ENCODE measurements at places on chromosomes 3 and 15.

DNA sequence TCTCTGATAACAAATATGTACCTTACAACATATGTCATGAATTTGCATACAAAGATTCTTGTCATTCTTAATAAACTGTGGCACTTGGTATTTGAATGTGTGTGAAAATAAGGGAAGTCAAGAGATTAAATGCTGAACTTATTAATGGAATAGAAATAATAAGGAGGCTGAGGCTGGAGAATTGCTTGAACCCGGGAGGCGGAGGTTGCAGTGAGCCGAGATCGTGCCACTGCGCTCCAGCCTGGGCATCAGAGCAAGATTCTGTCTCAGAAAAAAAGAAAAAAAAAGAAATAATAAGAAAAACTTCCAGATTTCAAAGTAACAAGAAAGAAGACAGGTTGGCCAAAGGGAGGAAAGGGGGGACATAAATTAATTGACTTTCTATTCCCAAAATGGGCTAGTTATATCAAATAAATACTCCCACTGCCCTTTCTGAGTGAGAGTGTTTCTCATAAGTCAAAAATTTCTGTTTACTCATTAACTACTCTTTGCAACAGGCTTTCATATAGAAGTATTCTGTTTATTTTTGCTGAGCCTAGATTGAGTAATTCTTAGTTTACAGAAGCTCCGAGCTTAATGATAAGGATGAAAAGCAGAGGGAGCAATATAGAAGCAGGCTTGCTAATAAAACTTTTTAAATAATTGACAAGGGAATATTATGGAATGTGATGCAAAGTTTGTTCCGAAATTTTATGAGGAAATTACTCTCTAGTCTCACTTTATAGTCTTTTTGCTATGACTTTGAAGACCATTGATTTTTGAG, 25.6 kb downstream of the KNG1 start:
- no peak for DNase-seq

- no peak for DNase-seq
Observed at GRCh38 chr15:77528290-77528967, 104.3 kb downstream of the LINGO1 start.

GRCh38 chr3:31932990-31933389, 48.1 kb downstream of the OSBPL10 start:
- no peak for DNase-seq

- DNase-seq = no peak
Observed at GRCh38 chr3:58564456-58565160, 12.6 kb downstream of the FAM107A start.

DNA sequence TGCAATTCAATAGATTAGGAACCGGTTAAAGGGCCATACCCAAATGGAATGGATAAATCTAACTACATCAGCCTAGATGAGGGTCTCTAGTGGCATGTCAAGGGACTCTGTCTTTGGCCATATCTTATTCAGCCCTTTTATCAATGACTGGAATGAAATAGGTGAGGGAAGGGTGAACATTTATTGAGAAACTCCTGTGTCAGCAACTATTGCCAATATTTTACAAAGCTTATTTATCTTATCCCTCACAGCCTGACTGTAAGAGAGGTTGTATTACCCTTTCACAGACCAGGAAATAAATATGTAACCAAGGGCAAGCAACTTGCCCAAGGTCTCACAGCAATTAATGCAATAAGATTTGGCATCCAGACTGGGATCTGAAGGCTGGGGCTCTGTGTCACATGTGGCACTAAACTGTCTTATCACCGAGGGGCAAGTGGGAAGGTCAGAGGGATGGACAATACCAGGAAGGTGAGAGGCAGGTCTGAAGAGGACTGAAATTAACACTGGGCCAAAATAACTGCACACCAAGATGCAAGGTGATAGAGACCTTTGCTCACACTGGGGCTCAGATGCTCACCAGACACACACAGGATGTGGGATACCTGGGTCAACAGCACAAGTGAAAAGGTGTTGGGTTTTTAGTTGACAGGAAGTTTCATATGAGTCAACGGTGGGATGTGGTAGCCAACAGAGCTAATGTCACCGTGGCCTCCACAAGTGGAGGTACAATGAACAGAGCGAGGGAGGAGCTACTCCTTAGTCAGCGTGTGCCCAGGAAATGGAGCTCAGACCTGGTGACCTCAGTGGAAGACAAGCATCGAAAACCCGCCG, 261.3 kb downstream of the RPLP1 start:
- DNase-seq = no peak

GRCh38 chr15:101657968-101658784, 6.0 kb upstream of the TM2D3 start:
- DNase-seq = no peak

DNA sequence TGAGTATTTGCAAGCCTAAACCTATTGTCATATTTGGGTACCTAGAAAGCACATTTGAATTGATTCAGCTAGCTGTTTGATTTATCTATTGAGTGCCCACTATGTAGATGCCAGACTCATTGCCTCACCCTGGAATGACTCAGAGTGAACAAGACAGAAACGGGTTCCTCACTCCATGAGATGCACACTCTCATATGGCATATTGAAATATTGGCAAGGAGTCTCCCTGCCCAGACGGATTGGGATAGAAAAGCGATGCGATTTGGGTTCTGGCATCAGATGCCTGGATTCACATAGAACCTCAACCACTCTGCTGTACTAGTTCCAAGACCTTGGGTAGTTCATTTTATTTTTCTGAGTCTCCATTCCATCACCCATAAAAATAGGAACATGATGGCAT, 22.5 kb downstream of the LRRN1 start:
- DNase-seq = no peak

- no peak for DNase-seq
Observed at GRCh38 chr3:112089956-112090886, 4.0 kb downstream of the C3orf52 start.

DNA sequence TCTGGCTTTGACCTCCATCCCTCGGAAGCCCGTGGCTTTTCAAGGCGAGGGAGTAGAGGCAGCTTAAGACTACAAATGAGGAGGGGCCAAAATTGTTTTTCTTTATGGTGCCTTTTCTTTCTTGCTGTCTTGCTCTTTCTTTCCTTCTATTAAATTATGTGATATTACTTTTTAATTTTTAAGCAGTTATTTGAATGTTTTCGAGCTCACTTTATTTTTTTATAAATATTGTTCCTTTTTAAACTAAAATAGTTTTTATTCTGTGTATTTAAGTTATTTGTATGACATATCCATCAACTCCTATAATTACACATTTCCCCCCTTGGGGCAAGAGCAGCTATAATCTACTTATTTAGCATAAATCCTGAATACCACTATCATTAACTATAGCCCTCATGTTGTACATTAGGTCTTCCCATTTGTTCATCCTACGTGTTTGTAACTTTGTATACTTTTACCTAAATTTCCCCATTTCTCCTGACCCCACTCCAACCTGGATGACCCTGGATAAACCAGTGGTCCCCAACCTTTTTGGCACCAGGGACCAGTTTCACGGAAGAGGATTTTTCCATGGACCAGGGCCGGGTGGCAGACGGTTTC, 622 bp upstream of the PLSCR1 start:
- DNase-seq = no peak

GRCh38 chr3:23781051-23781450, 24.7 kb upstream of the UBE2E1 start:
- no peak for DNase-seq

- DNase-seq = no peak
Observed at GRCh38 chr15:59153466-59153865, 48.5 kb downstream of the CCNB2 start.

Data from stimulated activated CD4-positive, alpha-beta T cell treated with anti-CD3 and anti-CD28 coated beads, Interleukin-1b, Interleukin-23, amount 100 ng/mL, for 4 hours (primary cell).